Activated naive CD8-positive, alpha-beta T cell treated with anti-CD3 and anti-CD28 coated beads, Interleukin-2, amount 10 ng/mL, durations not matched to agents 7 days and 5 days (primary cell): ENCODE measurements at places on chromosomes 6 and 20. TPM values are rescaled to one million over a fixed set of nuclear protein-coding genes. Genes with fewer than 3 reads are reported as not detected.

GRCh38 chr20:52744441-52744840, 227.7 kb upstream of the TSHZ2 start:
- no peak for DNase-seq

PRPH2 gene
- 0.09 TPM for total RNA-seq

- no peak for DNase-seq
Observed at GRCh38 chr6:151763303-151763702, 44.2 kb upstream of the ESR1 start.

TRIM15 gene
- total RNA-seq, result not detected

- no peak for DNase-seq
Observed at GRCh38 chr6:45998524-45998923, 17.1 kb downstream of the CLIC5 start.

DNA sequence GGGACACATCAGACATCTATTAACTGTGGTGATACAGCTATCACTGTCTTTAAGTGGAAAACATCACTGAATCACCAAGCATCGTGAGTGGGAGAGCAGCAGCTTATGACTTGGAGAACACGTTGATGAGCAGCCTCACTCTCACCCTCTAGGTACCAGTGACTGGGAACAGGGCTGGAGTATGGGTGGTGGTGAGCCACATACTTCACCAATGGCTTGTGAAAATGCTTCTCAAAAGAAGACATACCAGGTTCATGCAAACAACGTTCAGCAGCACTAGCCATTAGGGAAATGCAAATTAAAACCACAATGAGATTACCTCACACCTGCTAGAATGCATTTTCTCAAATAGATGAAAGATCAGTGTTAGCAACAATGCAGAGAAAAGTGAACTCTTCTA, 25.3 kb downstream of the SNX5 start:
- DNase-seq, result no peak

GSTA2 gene
- not detected for total RNA-seq

FAM162B gene
- not detected for total RNA-seq

DNA sequence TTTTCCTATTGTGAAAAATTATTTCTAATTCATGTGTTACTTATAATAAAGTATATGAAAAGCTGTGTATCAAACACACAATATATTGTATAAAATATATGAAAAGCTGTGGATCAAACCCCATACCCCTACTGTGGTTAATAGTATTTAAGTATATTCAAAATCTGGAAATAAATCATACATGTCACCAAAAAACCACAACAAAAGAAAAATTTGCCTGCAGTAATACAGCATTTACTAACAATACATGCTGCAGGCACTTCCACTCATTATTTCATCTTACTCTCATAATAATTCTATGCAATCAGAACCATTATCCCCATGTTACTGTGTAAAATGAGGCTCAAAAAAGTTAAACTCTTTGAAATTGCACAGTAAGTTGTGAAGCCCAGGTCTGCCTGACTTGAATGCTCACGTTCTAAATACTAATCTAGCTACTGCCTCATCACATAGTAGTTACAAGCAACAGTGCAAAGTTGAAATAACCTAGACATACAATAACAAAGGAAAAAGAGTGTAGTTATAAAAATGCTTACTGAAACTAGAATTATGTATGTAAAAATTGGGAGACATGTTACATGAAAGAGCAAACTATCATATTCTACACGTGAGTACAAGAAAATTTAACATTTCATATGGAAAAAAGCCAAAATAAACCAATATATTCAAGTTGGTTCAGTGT, 61.7 kb downstream of the FAM217A start:
- DNase-seq, result no peak

- DNase-seq, result no peak
Observed at GRCh38 chr6:127076466-127076865, 42.0 kb upstream of the RSPO3 start.

- peak; percentile 38 for DNase-seq
Observed at GRCh38 chr6:139027620-139028182, 844 bp upstream of the ABRACL start.

GRCh38 chr6:105374010-105374420, 28.9 kb downstream of the PREP start:
- DNase-seq, result no peak

DNMT3B gene
- total RNA-seq, result 4.9 TPM

MTCH1 gene
- total RNA-seq, result 139 TPM
